Fibroblast of lung (primary cell): ENCODE measurements at places on chromosomes 12 and 14. TPM values are rescaled to one million over a fixed set of nuclear protein-coding genes. Genes with fewer than 3 reads are reported as not detected.

The NKX2-8 gene
- not detected in 2 replicates for total RNA-seq

The DENR gene
- 30.8 and 40.6 TPM in 2 replicates for total RNA-seq

The LGR5 gene
- total RNA-seq: not detected in 2 replicates

The KCNJ8 gene
- total RNA-seq: 7.4 and 13.2 TPM in 2 replicates

The ITGA5 gene
- 133 and 232 TPM in 2 replicates for total RNA-seq

The LRRIQ1 gene
- total RNA-seq: under 0.01 TPM in 2 replicates

The CLECL1 gene
- not detected in 2 replicates for total RNA-seq

The RGS6 gene
- total RNA-seq: not detected in 2 replicates

The ASPG gene
- not detected in 2 replicates for total RNA-seq

The TEX52 gene
- not detected in 2 replicates for total RNA-seq

The EGLN3 gene
- 0.66 and 1.8 TPM in 2 replicates for total RNA-seq

The EIF2S3B gene
- 1.7 and 1.8 TPM in 2 replicates for total RNA-seq

The LRFN5 gene
- total RNA-seq: 2.8 and 3.6 TPM in 2 replicates

The GOLGA3 gene
- total RNA-seq: 109 and 133 TPM in 2 replicates

The UNC79 gene
- 0.17 and 0.26 TPM in 2 replicates for total RNA-seq

The HOXC12 gene
- not detected in 2 replicates for total RNA-seq

The B4GALNT3 gene
- not detected in 2 replicates for total RNA-seq

The CMKLR1 gene
- total RNA-seq: under 0.01 TPM in 1 of 2 replicates, not detected in the other

The ZC2HC1C gene
- total RNA-seq: 1.5 and 1.8 TPM in 2 replicates

The RERG gene
- 0.26 and 0.33 TPM in 2 replicates for total RNA-seq

The GRIN2B gene
- under 0.01 TPM in 1 of 2 replicates, not detected in the other for total RNA-seq

The KRT82 gene
- not detected in 2 replicates for total RNA-seq

The DCN gene
- total RNA-seq: 586 and 902 TPM in 2 replicates

The SLC10A1 gene
- total RNA-seq: not detected in 2 replicates

The TAOK3 gene
- 41.6 and 64.7 TPM in 2 replicates for total RNA-seq

The CCDC91 gene
- total RNA-seq: 33.6 and 47.6 TPM in 2 replicates

The ACVRL1 gene
- 20.8 and 36.2 TPM in 2 replicates for total RNA-seq
